Activated T-cell treated with anti-CD3 and anti-CD28 coated beads, Interleukin-2, amount 50 U/mL, for 24 hours (primary cell): ENCODE measurements at places on chromosomes 3 and 15.

- no peaks in the 10 kb centered on the region for H3K4me1 ChIP-seq
- no peak overlapping the region for H3K4me3 ChIP-seq
- H3K27ac ChIP-seq, result no peak overlapping the region
- no peak for DNase-seq
These were observed 304.6 kb downstream of the NAALADL2 start for GRCh38 chr3:175163686-175164085.

GRCh38 chr3:141181819-141182218 lies 49.8 kb upstream of the PXYLP1 start:
- no peaks in the 10 kb centered on the region for H3K36me3 ChIP-seq
- no peaks in the 10 kb centered on the region for H3K27me3 ChIP-seq
- DNase-seq, result no peak
- H3K4me3 ChIP-seq, result no peak overlapping the region
- H3K4me1 ChIP-seq, result no peaks in the 10 kb centered on the region
- H3K27ac ChIP-seq, result no peak overlapping the region

- peaks cover 52% of the 10 kb centered on the region for H3K4me1 ChIP-seq
- peaks cover 8% of the 10 kb centered on the region for H3K27me3 ChIP-seq
- peak; percentile 31 for DNase-seq
- H3K4me3 ChIP-seq, result no peak overlapping the region
These were observed 3.5 kb downstream of the VIPR1 start for GRCh38 chr3:42505849-42506410.

GRCh38 chr3:107213044-107213669 lies 164.1 kb upstream of the CCDC54 start:
- H3K27ac ChIP-seq, result no peak overlapping the region
- H3K27me3 ChIP-seq, result peaks cover 17% of the 10 kb centered on the region
- H3K4me3 ChIP-seq, result no peak overlapping the region
- no peaks in the 10 kb centered on the region for H3K36me3 ChIP-seq

GRCh38 chr15:100779331-100780207 lies 100.1 kb upstream of the ALDH1A3 start:
- H3K27me3 ChIP-seq, result peaks cover 10% of the 10 kb centered on the region
- H3K36me3 ChIP-seq, result no peaks in the 10 kb centered on the region
- H3K4me1 ChIP-seq, result no peaks in the 10 kb centered on the region
- DNase-seq, result peak; percentile 12
- no peak overlapping the region for H3K4me3 ChIP-seq
- H3K27ac ChIP-seq, result no peak overlapping the region

GRCh38 chr15:75836959-75837334 lies 6.3 kb upstream of the UBE2Q2 start:
- H3K4me3 ChIP-seq, result no peak overlapping the region
- peaks cover 2% of the 10 kb centered on the region for H3K4me1 ChIP-seq
- DNase-seq, result no peak
- peaks cover 6% of the 10 kb centered on the region for H3K27me3 ChIP-seq
- H3K36me3 ChIP-seq, result no peaks in the 10 kb centered on the region
- H3K27ac ChIP-seq, result no peak overlapping the region

GRCh38 chr3:112041321-112041720 lies 6.8 kb downstream of the TMPRSS7 start:
- no peak overlapping the region for H3K27ac ChIP-seq
- no peak overlapping the region for H3K4me3 ChIP-seq
- no peaks in the 10 kb centered on the region for H3K36me3 ChIP-seq
- no peaks in the 10 kb centered on the region for H3K27me3 ChIP-seq
- H3K4me1 ChIP-seq, result no peaks in the 10 kb centered on the region

- H3K4me1 ChIP-seq, result no peaks in the 10 kb centered on the region
- H3K36me3 ChIP-seq, result no peaks in the 10 kb centered on the region
- H3K27ac ChIP-seq, result no peak overlapping the region
These were observed 266.2 kb downstream of the OPA1 start for GRCh38 chr3:193859195-193859594.

- H3K4me3 ChIP-seq, result no peak overlapping the region
- DNase-seq, result no peak
- H3K27ac ChIP-seq, result no peak overlapping the region
- H3K27me3 ChIP-seq, result no peaks in the 10 kb centered on the region
- H3K4me1 ChIP-seq, result no peaks in the 10 kb centered on the region
These were observed 88.2 kb downstream of the SERPINI1 start for GRCh38 chr3:167823738-167824137.

DNA sequence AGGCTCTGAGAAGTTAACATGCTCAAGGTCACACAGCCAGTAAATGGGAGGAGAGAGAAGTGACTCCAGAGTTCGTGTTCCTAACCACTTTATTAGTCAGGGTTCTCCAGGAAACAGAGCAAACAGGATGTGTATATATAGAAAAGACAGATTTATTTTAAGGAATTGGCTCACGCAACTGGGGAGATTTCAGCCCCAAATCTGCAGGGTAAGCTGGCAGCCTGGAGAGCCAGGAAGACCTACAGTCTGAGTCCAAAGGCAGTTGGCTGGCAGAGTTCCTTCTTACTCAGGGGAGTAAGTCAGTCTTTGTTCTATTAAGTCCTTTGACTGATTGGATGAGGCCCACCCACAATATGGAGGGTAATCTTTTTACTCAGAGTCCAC lies 118.2 kb upstream of the PROK2 start:
- H3K4me1 ChIP-seq, result peaks cover 5% of the 10 kb centered on the region
- no peaks in the 10 kb centered on the region for H3K36me3 ChIP-seq
- no peak overlapping the region for H3K4me3 ChIP-seq
- peaks cover 8% of the 10 kb centered on the region for H3K27me3 ChIP-seq
- H3K27ac ChIP-seq, result no peak overlapping the region

DNA sequence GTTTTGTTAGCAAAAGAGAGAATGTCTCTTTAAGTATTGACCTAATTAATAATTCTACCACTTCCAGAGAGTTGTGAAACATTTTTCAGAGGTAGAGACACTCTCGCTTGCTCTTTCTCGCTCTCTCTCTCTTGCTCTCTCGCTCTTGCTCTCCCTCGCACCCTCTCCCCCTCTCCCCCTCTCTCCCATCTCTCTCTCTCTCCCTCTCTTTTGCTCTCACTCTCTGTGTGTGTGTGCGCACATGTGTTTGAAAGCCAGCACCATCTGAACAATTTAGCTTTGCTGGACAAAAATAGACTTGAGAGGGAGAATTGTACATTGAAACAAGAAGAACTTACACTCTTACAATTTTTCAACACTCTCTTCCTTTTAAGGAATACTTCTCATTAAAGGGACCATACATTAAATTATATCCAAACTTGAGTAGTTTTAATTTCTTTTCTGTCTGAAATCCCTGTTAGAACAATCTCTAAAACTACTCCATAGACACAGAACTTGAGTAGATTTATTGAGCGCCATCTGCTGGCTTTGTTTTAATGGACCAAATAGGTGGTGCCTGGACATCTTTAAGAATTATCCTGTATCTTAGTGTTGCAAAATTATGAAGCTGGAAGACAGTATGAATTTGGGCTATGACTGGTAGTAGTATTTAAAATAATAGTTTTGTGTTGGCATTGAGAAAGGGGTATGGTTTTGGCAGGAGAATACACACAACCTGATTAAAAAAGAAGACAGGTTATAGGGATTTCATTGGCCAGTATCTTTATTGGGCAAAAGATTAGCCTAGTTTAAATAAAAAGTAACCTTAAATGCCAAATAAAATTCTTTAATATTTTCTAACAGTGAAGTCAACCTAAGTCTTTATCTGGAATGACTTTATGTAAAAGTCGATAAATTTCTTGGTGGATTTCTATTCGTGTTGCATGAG lies 124.6 kb downstream of the AKAP13 start:
- peaks cover 9% of the 10 kb centered on the region for H3K36me3 ChIP-seq
- H3K27me3 ChIP-seq, result no peaks in the 10 kb centered on the region
- H3K4me1 ChIP-seq, result peaks cover 75% of the 10 kb centered on the region

DNA sequence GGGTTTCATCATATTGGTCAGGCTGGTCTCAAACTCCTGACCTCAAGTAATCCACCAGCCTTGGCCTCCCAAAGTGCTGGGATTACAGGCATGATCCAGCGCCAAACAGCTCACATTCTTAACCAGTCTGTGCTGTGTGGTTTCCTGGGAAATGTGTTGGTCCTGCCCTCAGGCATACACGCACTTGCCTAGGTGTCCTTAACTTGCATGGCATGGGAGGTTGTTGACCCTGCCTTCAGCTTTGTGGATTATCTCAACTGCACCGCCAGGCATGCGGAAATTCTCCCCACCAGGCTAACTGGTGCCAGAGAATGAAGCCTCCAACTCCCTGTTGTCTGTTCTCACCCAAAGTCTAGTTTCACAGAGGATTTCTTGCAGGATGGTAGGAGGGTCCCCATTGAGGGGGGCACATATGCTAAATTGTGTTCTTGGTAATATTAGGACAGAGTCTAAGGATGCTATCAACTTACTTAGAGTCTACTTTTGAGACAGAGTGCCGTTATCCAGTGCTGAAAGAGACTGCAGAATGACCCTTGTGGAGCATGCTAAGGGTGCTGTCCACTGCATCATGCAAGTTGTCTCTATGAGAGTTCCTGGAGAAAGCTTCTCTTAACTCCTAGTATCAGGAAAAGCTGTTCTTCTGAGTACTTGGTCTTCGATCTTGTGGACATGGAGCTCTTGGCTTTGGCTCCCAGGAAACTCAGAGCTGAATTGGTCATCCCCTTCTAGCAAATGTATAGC lies 61.6 kb upstream of the EIF1B start:
- no peak overlapping the region for H3K4me3 ChIP-seq
- DNase-seq, result no peak
- no peaks in the 10 kb centered on the region for H3K27me3 ChIP-seq
- no peaks in the 10 kb centered on the region for H3K4me1 ChIP-seq
- H3K36me3 ChIP-seq, result peaks cover 3% of the 10 kb centered on the region

DNA sequence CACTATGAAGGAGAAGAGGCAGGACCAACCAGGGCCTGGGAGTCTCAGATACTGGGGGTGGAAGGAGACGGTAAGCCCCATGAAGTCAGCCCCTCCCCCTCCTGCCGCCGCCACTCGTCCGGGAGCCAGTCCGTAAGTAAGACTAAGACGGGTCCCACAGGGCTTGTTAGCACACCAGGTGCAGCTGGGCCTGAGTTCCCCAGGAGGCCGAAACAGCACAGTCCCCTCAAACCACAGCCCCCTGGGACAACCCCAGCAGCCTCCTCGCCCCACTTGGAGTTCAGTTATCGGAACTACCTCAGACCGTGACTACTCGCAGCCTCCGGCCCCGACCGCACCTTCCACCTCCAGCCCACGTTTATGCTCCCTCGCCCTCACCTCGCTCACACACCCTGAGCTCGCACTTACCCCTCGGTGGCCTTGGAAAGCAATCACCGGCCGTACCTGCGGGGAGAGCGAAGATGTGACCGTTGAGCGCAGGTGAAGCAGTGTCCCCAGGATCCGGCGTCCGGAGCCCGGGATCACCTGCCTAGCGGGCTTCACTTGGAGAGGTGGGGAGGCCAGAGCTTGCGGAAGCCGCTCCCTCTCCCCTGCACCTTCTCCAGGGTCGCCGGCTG lies 557 bp downstream of the ELL3 start:
- DNase-seq, result peak; percentile 57
- no peaks in the 10 kb centered on the region for H3K27me3 ChIP-seq
- peak overlapping the region; percentile 83 for H3K4me3 ChIP-seq
- peak overlapping the region; percentile 95 for H3K27ac ChIP-seq
- peaks cover 30% of the 10 kb centered on the region for H3K4me1 ChIP-seq

- H3K36me3 ChIP-seq, result peaks cover 4% of the 10 kb centered on the region
- DNase-seq, result no peak
- H3K27me3 ChIP-seq, result no peaks in the 10 kb centered on the region
- H3K27ac ChIP-seq, result no peak overlapping the region
- H3K4me3 ChIP-seq, result no peak overlapping the region
These were observed 75.7 kb downstream of the IGF1R start for GRCh38 chr15:98724048-98724447.

DNA sequence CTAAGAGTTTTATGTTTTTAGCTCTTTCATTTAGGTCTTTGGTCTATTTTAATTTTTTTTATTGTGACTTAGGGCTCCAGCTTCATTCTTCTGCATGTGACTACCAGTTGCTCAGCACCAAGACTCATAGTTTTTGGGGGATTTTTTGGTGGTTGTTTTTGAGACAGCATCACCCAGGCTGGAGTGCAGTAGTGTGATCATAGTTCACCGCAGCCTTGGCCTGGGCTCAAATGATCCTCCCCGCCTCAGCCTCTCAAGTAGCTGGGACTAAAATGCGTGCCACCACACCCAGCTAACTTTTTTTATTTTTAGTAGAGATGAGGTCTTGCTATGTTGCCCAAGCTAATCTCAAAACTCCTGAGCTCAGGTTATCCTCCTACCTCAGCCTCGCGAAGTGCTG lies 19.4 kb downstream of the CDV3 start:
- H3K27ac ChIP-seq, result peak overlapping the region; percentile 11
- H3K4me3 ChIP-seq, result no peak overlapping the region
- no peaks in the 10 kb centered on the region for H3K27me3 ChIP-seq
- peaks cover 43% of the 10 kb centered on the region for H3K36me3 ChIP-seq
- no peak for DNase-seq

DNA sequence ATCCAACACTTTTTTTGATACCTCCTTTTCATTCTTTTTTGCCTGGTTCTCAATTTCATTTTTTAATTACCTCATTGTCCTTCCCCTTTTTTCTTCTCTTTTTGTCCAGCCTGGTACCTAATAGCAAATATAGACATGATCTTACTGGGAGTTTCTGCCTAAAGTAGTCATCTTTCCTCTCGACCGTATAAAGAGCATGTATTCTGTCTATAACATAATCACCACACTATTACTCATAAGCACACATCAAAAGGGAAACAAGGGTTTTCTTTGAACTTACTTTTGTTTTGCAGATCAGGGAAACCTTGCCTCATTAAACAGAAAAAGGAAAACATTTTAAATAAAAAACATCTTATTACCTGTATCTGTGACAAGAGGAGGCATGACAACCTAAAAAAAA lies 33.0 kb downstream of the FAM98B start:
- no peak for DNase-seq
- H3K27me3 ChIP-seq, result no peaks in the 10 kb centered on the region
- H3K4me3 ChIP-seq, result no peak overlapping the region

DNA sequence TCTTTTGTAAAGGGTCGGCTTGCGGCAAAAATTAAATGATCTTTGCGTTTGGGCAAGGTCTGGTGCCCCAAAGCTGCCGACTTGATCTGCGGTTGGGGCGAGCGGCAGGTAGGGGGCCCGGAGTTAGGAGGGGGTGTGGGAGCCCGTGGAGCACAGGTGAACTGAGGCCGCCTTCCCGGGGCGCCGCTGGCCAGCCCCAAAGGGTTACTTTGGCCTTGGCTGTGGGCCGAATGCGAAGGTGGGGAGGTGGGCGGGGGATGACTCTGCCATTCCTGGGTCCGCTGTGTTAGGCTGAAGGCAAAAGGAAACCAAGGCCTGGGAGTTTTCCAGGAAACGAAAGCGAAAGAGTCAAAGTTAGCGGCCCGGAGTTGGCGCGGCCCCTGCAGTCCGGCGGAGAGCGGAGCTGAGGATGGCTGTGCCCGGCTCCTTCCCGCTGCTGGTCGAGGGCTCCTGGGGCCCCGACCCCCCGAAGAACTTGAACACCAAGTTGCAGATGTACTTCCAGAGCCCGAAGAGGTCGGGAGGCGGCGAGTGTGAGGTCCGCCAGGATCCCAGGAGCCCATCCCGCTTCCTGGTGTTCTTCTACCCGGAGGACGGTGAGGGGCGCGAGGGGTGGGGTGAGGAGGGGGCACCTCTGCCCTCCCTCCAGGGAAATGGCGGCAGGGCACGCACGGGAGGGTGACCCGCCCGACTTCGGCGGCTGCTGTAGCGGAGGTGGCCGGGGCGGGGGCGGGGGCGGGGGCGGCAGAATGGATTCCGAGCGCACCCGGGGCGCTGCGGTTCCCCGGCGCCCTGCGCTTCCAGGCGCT lies at the start of gene PARP14:
TSS of gene PARP14 (plus strand) at position 365 of the 809 bp plus-strand sequence. CDS start at position 410, 45 bp downstream.
- peaks cover 59% of the 10 kb centered on the region for H3K4me1 ChIP-seq
- H3K36me3 ChIP-seq, result peaks cover 28% of the 10 kb centered on the region
- no peaks in the 10 kb centered on the region for H3K27me3 ChIP-seq
- H3K27ac ChIP-seq, result peak within 1 kb of the TSS; percentile 99
- H3K4me3 ChIP-seq, result peak within 1 kb of the TSS; percentile 90

GRCh38 chr15:95883064-95883463 lies 447.4 kb upstream of the NR2F2 start:
- H3K4me1 ChIP-seq, result peaks cover 24% of the 10 kb centered on the region
- no peak overlapping the region for H3K4me3 ChIP-seq
- no peak for DNase-seq
- no peaks in the 10 kb centered on the region for H3K27me3 ChIP-seq
- no peaks in the 10 kb centered on the region for H3K36me3 ChIP-seq
